ENCODE measurements at places on chromosomes 13 and 19. TPM values are rescaled to one million over a fixed set of nuclear protein-coding genes. Genes with fewer than 3 reads are reported as not detected.

Gene CCDC124
- 39.5 TPM for total RNA-seq

Gene IL4I1
- not detected for total RNA-seq

Gene DPRX
- not detected for total RNA-seq

Gene LPAR2
- 0.93 TPM for total RNA-seq

Gene PGLYRP2
- not detected for total RNA-seq

Gene DENND1C
- not detected for total RNA-seq

Gene KCTD4
- total RNA-seq = not detected

Gene OR10H1
- not detected for total RNA-seq

Gene IFNL2
- total RNA-seq = not detected

Gene MISP
- total RNA-seq = not detected

Gene CEACAM21
- not detected for total RNA-seq

Gene LPAR6
- 4.2 TPM for total RNA-seq

Gene FGF21
- total RNA-seq = not detected

Gene ISYNA1
- 27.2 TPM for total RNA-seq

Gene FREM2
- total RNA-seq = not detected

Gene GZMM
- total RNA-seq = 0.23 TPM

Gene CEACAM8
- total RNA-seq = not detected

Gene PDX1
- not detected for total RNA-seq

Gene KLK2
- total RNA-seq = not detected

Gene ZNF492
- total RNA-seq = 0.12 TPM

Gene DYRK1B
- total RNA-seq = 18.2 TPM

Gene JSRP1
- total RNA-seq = not detected

Gene OSCAR
- 2.3 TPM for total RNA-seq

Gene COX6B2
- not detected for total RNA-seq

Gene ZMYM2
- 24.5 TPM for total RNA-seq

Gene UBE2L5
- not detected for total RNA-seq

Gene NANOS3
- total RNA-seq = not detected

Gene CGB2
- total RNA-seq = not detected

Gene ATP4B
- total RNA-seq = 0.09 TPM

Gene POLR2E
- total RNA-seq = 132 TPM

Gene PRTN3
- not detected for total RNA-seq

Gene MIR17HG
- 2.2 TPM for total RNA-seq

Gene SOX21
- not detected for total RNA-seq

Gene ZNF723
- total RNA-seq = not detected

Gene ZNF583
- total RNA-seq = 3.4 TPM

Gene PRR19
- 8.3 TPM for total RNA-seq
